ENCODE measurements at places on chromosomes 13 and 19.

GRCh38 chr13:74409551-74409950 is 275.3 kb upstream of the KLF12 start:
- DNase-seq, result no peak

- no peak for DNase-seq
Observed at GRCh38 chr13:95300625-95301182, 547 bp downstream of the ABCC4 start.

- no peak for DNase-seq
Observed at GRCh38 chr13:27359199-27359821, 65.1 kb upstream of the GTF3A start.

DNA sequence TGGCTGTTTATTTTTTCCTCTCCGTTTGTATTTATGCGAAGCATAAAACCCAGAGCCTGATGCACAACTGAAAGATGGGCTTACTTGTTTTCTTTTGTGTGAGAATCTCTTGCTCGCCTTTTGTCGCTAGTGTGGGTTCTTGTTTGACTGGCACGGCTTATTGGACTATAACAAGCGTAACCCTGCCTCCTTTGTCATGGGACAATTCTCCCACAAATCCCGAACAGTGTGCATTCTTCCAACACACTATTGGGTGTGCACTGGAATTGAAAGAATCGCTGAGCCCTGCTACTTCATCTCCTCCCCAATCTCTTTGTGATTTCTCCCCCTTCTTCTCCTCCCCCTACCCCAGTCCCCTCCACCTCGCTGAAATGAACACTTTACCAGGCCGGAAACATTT is 110.8 kb downstream of the ZIC5 start:
- DNase-seq, result no peak

DNA sequence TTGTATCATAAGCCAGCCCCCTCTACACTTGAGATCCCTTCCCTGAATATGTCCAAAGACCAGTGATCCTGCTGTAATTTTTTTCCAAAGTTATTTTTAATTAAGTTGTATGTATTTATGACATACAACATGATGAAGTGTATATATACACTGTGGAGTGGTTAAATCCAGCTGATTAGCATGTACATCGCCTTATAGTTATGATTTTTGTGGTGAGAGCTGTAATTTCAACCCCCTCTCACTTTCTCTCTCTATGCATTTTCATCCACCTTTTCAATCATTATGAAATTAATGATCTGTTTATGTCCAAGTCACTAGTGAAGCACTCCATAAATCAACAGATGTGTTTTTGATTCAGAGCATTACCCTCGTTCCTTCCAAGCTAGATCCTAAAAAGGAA is 85.3 kb downstream of the KCTD12 start:
- DNase-seq, result no peak

Measured in SHP77 treated with DMSO at 0.1 percent for 48 hours (cell line).